ENCODE measurements at places on chromosomes 5 and 9.

DNA sequence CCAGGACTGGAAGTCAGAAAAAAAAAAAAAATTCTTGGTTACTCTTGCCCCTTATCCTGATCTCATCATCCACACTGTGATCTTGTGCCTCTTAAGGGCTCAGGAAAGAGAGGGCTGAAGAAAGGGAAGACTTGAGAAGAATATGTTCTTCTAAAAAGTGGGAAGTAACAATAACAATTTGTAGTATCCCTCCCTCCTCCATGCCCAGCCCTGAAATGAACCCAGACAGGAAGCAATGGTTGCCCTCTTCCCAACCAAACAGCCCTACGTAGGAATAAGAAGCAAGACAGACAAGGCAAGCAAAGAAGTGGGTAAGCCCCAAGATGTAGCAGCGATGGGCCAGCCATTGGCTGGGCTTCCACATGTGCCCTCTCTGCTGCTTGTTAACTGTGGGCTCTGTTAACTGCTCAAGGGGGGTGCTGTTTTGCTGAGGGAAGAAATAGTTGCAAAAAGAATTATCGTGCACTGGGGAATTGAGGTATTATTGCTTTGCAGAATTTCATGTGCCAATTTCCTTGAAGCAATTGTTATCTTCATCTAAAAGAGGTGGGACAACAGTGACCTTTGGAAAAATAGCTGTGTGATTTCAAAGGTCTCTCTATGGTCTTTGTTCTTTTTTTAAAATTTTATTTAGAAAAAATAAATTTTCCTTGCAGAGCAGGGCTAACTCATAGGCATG lies 146.6 kb upstream of the PCA3 start:
- no peak for DNase-seq

GRCh38 chr5:134554319-134555222 lies 29.1 kb downstream of the JADE2 start:
- peak; percentile 39 for DNase-seq

DNA sequence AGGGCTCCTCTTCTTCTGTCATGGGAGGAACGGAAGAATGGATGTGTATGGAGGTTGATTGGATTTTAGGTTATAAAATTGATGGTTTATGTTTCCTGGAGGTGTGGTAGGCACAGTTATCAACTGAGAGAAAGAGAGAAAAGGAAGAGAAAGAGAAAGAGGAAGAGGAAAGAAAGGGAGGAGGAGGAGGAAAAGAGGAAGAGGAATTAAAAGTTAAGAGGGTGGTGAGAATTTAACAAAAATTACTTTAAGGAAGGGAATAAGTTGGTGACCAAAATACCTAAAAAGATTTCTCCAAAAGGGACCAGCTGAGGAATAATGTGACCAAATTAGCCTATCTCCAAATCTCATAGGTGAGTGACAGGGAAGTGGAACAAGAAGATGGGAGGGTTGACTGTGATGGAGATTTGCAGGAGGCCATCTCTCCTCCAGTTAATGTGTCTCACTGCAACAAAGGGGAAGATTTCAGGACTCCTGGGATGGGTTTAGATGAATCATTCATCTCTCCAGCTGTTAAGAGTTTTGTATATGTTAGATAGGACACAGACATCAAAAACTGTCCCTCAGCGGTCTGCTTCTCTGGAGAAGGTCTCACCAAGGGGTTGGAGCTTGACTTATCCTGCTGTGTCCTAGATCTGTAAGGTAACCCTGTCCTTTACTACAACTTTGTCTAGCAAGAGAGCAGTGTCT lies 76.0 kb upstream of the TMC1 start:
- no peak for DNase-seq

- no peak for DNase-seq
Observed at GRCh38 chr9:95857124-95857523, 18.4 kb upstream of the ERCC6L2 start.

- no peak for DNase-seq
Observed at GRCh38 chr5:81066102-81066501, 105.9 kb downstream of the RASGRF2 start.

GRCh38 chr5:145189746-145190145 lies 645.4 kb downstream of the PRELID2 start:
- no peak for DNase-seq

DNA sequence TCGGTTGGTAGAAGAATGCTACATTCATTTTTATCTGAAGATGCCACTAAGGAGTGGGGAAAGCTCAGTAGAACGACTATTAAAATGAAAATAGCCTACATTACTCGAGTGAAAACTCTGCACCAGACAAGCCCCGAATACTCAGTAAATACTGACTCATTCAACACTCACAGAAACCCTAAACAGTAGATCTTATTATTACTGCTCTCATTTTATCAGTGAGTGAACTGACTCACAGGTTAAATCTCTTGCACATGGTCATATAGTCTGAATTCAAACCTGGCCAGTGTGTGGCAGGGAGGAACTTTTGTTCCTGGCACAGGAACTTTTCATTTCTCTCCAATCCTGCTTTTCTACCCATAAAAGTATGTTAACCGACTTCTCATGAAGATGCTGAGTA lies 9.6 kb upstream of the PAPPA start:
- no peak for DNase-seq

GRCh38 chr9:3992924-3993323 lies 306.9 kb downstream of the GLIS3 start:
- no peak for DNase-seq

DNA sequence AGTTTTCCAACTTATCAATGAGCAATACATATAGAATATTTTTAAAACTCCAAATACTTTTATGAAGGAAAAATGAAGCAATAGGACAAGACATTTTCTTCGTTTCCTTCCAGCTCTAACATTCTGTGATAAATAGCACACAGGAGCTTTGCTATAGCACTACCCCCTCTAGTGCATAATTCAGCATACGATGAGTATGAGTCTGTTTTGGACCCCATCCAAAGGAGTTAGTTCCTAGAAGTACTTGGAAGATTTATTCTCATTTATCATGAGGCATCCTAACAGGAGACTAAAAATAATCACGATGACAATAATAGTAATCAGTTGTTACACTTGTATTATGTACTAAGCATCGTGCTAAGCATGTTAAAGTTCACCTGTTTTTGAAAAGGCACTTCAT lies 1061.3 kb upstream of the DMAC1 start:
- no peak for DNase-seq

- no peak for DNase-seq
Observed at GRCh38 chr9:69466151-69466550, 141.1 kb downstream of the ENTREP1 start.

DNA sequence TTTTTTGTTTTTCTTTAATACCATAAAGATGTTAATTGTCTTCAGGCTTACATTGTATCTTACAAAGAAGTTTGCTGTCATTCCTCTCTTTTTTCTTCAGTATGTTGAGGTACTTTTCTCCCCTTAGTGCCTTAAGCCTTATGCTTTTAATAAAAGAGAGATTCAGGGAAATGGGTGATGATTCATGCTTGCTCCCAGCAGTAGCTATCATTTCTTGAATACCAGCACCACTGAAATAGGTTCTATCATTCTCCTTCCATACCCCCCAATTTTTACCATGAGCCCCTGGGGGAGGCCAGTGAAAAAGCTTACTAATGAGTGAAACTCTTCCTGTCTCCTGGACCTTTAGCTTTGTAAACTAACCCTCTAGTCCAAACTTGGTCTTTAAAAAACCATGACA lies 165.0 kb downstream of the FBXL7 start:
- no peak for DNase-seq

DNA sequence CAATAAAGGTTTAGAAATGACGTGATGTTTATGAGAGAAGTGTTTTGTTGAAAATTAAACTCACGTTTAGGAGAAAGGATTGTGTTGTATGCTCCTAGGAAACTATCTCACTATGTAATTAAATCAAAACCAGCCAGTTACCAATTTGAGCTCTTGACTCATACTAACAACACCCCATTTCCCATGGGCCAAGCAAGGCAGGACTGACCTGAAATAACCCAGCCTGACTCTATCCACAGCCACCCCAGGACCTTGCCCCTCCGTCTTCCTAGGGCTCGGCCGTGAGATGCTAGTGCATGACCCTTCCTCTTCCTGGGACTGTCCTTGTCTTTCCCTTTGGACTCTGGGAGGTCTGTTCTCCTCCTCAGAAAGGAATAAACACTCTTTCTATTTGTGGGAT lies 16.4 kb downstream of the TLR4 start:
- no peak for DNase-seq

GRCh38 chr9:80320480-80320879 lies 748.7 kb downstream of the TLE4 start:
- no peak for DNase-seq

DNA sequence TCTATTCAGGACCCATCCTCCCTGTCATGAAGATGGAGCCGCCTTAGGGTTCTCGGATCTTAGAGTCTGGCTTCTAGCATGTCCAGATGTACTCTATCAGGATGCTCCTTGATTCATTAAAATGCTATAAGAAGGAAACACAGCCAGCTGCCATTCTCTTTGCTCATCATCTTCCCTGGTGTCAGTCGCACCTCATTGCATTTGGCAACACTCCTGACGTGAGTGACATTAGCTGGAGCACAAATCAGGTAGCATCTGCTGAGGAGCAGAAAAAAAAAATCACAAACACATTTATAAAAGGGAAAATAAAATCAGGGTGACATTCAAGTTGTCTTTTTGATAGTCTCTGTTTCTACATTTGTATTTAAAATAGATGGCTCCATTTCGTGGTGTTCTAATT lies 226.1 kb upstream of the NMUR2 start:
- no peak for DNase-seq

DNA sequence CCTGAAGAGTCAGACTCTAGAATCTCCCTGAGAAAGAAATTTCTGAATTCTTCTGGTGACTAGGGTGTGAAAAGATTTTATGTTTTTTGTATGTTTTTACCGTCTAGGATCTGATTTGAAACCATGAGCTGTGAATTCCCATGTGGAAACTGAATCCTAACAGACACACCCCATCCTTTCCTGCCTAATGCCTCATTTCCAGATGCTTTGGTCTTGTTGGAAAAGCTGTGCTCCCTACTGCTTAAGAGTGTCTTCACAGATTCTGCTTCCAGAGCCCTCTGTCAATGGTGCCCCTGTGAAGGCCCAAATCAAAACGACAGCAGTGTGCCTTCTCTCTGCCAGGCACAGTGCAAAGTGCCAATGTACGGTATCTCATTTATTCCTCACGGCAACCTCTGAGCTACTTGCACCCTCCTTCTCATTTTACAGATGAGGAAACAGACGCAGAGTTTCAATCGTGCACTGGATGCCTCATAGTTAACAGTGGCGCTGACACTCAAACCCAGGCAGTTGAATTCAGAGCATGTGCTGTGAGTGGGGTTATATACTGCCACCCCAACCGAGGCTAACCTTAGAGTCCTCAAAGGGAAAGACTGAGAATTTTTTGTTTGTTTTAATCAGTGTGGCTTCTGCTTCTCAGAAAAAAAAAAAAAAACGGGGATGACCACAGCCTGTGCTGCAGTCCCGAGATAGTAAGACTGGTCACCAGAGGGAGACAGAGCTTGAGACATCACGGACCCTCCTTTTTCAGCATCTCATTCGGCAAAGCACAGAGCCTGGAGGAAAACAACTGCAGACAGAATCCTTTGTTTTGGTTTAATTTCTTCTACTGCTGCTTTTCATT lies 188.4 kb downstream of the SNCAIP start:
- DNase-seq, result no peak

- DNase-seq, result no peak
Observed at GRCh38 chr9:27117489-27118135, 8.6 kb downstream of the TEK start.
